ENCODE measurements at places on chromosomes 5 and 9. TPM values are rescaled to one million over a fixed set of nuclear protein-coding genes. Genes with fewer than 3 reads are reported as not detected.

Gene QRFP
- total RNA-seq = not detected

Gene PCDHGA2
- total RNA-seq = 1.4 TPM

Gene SV2C
- total RNA-seq = not detected

Gene ZNF608
- 15.6 TPM for total RNA-seq

Gene ZNF782
- total RNA-seq = 2.9 TPM

Gene OGN
- total RNA-seq = not detected

Gene PCDHB2
- total RNA-seq = 0.88 TPM

Gene DRD1
- total RNA-seq = not detected

Gene APBA1
- 4.9 TPM for total RNA-seq

Gene LURAP1L
- total RNA-seq = 1.1 TPM

Gene CTSL
- total RNA-seq = 345 TPM

Gene CYSRT1
- total RNA-seq = 0.37 TPM

Gene DNM1
- total RNA-seq = 0.33 TPM

Gene FABP6
- not detected for total RNA-seq

Gene NOXA1
- 2.6 TPM for total RNA-seq

Gene NEUROG1
- not detected for total RNA-seq

Gene DIPK1B
- total RNA-seq = 238 TPM

Gene PAEP
- total RNA-seq = not detected

Gene TMC1
- total RNA-seq = 0.74 TPM

Gene PCDHA1
- 0.17 TPM for total RNA-seq

Gene PHF24
- total RNA-seq = not detected

Gene TAF11L5
- not detected for total RNA-seq

Gene LEAP2
- total RNA-seq = 0.17 TPM

Gene CATSPER3
- not detected for total RNA-seq

Gene UBE2R2
- 20.6 TPM for total RNA-seq

Gene LHFPL2
- total RNA-seq = 67.7 TPM

Gene TTLL11
- 5.3 TPM for total RNA-seq

Gene HK3
- total RNA-seq = not detected

Gene FAT2
- under 0.01 TPM for total RNA-seq

Gene PCDHA11
- total RNA-seq = 0.28 TPM

Gene SNCAIP
- 93.1 TPM for total RNA-seq

Gene FCN1
- total RNA-seq = not detected

Gene RLN1
- not detected for total RNA-seq

Gene SPINK7
- total RNA-seq = not detected

Gene SLC9A3
- total RNA-seq = 1.5 TPM

Gene CXXC5
- total RNA-seq = 36.1 TPM

Gene LCP2
- total RNA-seq = 2.4 TPM

Gene PHYHD1
- total RNA-seq = 0.85 TPM
